ENCODE measurements at places on chromosomes 16 and 17. TPM values are rescaled to one million over a fixed set of nuclear protein-coding genes. Genes with fewer than 3 reads are reported as not detected.
A peak's percentile ranks its signal among the peaks of the same experiment; 100 is the strongest.

DNA sequence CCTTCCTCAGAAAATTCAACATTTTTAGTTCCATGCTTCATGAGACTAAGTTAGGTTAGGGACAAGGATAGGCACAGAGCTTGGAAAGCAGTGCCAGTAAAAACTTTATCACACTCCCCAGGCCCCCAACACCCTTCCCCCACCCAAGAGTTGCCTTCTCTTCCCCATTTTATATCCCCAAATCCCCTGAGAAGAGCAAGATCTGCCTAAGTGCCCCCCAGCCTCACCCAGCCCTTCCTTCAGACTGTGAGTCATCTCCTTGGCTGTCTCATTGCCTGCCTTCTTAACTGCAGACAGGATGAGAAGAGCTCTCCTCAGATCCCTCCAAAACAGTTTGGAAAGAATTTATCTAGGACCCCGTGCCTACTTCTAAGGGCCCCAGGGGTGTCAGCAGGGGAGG is 55.8 kb downstream of the NEUROD2 start:
- peak; percentile 38 for DNase-seq

GRCh38 chr17:68346448-68346847 is 55.2 kb downstream of the ARSG start:
- no peak for DNase-seq

RASL10B gene
- 1.5 TPM for total RNA-seq

FOXN1 gene
- not detected for total RNA-seq

DNA sequence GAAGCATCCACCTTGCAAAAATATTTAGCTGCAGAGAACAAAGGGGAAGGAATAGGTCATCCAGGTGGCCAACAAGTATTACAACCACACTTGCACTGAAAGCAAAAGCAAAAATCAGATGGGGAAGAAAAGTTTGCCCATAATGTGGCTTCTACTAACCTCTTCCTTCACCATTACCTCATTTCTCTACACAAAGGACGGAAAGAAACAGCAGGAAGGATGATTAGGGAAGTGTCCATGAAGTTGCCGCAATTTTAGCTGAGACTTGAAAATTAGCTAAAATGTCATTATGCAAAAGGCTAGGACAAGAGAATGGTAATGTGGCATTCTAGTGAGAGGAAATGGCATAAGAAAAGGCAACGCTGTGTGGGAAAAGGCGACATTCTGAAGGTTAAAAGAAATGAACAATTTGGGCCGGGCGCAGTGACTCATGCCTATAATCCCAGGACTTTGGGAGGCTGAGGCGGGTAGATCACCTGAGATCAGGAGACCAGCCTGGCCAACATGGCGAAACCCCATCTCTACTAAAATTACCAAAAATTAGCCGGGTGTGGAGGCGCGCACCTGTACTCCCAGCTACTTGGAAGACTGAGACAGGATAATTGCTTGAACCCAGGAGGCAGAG is 13.7 kb downstream of the KANSL1 start:
- no peak for DNase-seq

RAB40B gene
- 8.4 TPM for total RNA-seq

DNA sequence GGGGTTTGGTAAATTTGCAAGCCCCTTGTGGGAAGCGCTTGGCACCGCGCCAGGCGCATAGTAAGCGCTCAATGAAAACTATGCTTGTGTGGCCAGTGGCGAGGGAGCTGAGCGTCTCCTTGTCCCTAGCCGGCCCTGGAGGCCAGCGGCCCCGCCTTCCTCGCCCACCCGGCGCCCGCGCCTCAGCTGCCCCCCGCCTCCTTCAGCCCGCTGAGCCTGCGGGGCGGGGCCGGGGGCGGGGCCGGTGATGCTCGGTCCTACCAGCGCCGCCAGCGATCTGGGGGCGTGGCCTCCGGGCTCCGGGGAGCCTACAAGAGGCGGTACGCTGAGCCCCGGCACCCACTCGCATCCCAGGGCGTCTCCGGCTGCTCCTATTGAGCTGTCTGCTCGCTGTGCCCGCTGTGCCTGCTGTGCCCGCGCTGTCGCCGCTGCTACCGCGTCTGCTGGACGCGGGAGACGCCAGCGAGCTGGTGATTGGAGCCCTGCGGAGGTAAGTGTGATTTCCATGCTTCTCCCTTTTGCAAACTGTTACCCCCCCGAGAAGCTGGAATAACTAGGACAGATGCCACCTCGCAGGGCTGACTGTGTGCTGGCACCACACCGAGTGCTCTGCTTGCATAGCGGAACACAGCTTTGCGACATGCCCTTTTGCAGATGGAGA is at the start of gene CRISPLD2:
CRISPLD2 (plus strand) TSS at position 342 of the 661 bp plus-strand sequence. CDS start 18,511 bp downstream, outside the sequence.
- peak; percentile 78 for DNase-seq

CRYM gene
- 2.0 TPM for total RNA-seq
